ENCODE measurements at places on chromosomes 16 and 17.

DNA sequence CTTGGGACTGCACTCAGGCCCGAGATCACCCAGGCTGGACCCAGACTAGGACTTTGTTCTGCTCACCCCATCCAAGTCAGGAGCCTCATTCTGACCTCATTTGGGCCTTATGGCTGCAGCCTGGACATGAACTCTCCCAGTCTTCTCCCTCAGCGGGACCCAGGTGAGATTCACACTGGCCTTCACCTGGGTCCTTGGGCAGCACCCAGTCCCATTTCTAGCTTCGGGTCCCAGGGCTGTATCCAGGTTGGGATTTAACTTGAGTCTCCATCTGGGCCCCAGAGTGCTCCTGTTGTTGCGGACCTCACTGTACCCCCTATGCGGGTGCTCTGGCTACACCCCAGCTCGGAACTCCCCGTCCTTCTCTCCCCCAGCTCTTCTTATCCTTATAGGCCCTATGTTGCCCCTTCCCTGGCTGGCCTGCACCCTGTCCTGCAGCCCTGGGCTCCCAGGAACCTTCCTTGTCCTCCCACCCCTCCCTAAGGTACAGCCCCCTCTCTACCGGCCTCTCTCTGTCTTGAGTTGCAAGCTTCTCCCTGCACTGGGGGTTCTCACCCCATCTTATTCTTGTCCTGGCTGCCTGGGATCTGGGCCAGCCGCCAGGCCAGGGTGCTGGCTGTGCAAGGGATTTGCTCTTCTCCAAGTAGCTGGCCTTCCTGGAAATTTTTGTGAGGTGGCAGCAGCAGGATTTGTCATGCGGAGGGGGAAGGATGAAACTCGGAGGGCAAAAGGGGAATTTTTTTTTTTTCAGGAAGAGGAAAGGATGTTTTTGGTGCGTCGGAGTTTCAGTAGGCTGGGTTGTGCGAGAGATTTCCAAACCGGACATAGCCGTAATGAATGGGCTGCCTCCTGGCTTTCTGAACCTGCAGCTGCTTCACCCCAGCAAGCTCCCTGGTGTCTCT is 904 bp downstream of the MAP2K3 start:
- no peak for DNase-seq

GRCh38 chr16:1909561-1910231 is 8.5 kb downstream of the HS3ST6 start:
- DNase-seq: no peak

DNA sequence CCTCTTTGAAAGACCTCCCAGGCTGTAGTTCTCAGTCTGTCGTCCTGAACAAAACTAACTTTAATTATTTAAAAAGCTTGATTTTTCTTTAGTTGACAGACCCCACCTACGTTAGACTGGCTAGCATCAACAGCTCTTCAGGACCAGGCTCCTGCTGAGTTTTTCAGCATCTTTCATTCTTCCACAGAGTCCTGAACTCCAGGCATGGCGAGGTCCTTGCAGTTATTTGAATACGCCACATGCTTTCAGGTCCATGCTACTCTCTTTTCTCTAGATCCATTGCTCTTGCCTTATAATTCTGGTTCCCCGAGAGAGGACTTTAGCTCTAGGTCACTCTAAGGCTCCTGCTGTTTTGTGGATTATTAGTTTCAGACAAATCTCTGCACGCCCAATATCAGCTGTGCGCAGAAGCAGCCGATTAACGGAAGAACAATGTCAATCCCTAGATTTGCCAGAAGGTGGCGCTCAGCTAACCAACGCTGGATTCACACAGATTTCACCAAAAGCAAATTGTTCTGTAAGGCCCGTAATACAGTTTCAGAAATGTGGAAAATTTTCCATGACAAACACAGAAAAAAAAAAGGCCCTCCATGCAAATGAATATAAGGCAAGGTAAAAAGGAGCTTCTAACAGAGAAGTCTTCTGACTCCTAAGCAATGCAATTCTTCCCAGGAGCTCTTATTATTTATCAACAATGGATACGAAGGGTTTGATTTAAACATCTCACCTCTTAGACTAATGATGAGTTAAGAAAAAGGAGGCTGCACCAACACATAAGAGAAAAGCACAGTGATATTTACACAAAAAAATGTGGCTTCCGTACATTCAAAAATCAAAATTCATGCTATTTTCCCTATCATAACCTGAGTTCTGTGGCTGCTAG is 33.5 kb upstream of the BCO1 start:
- no peak for DNase-seq

DNA sequence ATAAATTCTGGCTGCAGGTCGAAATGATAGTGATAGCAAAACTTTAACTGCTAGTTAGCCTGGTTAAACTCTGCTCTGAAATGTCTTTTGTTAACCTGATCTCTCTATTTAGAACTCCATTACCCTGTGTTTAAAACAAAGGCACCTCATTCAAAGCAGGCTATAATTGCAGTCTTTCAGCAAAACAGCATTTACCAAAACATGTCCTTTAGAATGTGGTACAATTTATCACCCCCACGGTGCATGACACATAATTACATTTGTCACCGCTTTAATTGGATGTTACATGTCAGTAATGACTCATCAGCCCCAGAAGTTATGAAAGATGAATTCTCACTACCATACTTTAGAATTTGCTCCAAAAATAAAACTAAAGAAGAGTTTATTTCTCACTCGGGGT is 295.4 kb downstream of the TOX3 start:
- no peak for DNase-seq

- no peak for DNase-seq
Observed at GRCh38 chr17:70622368-70623260, 453.3 kb downstream of the KCNJ2 start.

GRCh38 chr17:81859906-81860755 is at the start of gene P4HB:
P4HB (minus strand) TSS chr17:81860535; CDS start chr17:81860471, 64 bp downstream.
- no peak for DNase-seq

DNA sequence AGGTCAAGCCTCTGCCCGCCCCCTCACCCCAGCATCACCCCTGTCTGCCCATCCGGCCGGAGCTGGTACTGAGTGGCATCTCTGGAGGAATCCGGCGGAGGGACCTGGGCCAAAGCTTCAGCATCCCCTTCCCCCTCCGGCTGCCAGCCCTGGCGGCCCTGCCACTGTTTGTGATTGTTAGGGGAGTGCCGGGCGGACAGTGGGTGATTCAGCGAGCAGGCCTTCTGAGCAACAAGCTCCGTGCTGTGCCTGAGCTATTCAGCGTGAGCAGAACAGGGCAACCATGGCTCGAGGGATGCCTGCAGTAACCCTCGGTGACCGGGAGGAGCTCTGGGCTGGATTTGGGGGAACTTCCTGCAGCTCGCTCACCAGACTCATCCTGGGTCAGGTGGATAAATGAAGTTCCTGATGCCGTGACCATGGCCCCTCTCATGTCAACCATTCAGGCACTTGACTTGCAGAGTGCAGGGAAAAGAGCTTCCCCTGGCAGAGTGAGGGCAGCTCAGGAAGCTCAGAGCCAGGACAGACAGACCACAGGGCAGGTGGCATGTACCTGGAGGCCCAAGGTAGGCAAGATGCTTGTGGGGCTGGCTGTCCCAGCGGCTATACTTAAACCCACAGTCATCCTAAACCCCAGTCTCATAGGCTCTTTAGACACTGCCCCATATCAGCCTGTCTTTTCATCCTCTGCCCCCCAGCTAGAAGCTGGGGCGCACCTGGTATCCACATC is 24.3 kb upstream of the MLKL start:
- DNase-seq: no peak

DNA sequence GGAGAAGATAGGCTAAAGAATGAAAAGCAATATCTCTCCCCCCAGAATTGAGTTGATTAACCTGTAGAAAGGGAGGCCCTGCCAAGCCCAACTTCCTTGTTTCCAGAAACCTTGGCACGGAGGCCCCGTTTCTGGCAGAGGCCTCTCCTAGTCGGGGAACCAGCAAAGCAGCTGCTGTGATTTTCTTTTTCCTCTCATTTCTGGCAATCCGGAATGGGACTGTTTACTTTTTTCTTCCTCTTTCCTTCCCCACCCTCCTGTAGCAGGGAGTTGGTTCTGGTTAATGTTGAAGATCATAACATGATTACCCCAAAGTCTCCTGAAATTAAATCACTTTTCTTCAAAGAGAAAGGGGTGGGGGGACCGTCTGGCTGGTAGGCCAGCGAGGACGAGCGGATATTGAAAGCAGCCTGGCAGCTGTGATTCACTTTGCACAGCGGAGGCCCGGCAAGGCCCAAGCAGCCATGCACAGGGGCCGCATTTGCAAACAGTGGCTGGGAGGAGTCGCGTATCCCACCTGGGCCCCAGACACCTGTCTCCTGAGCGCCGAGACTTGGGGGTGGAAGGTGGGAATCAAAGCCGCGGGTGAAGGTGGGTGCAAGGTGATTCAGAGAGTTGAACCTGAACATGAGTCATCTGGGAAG is 51.5 kb downstream of the NTN1 start:
- DNase-seq: peak; percentile 42

Measured in thoracic aorta (tissue), 2 donors.